Skeletal muscle tissue (tissue), 5 donors: ENCODE measurements at places on chromosomes 11 and 22. TPM values are rescaled to one million over a fixed set of nuclear protein-coding genes. Genes with fewer than 3 reads are reported as not detected.

LGR4 gene
- 43.8 TPM for total RNA-seq

FZD4 gene
- total RNA-seq: 56.4 TPM

RASSF10 gene
- total RNA-seq: 0.52 TPM

KRTAP5-9 gene
- not detected for total RNA-seq

DNAL4 gene
- total RNA-seq: 12.0 TPM

FKBP2 gene
- total RNA-seq: 26.1 TPM

IGSF22 gene
- total RNA-seq: 7.3 TPM

OR52R1 gene
- total RNA-seq: not detected

VSIG2 gene
- total RNA-seq: not detected

FEN1 gene
- total RNA-seq: 11.0 TPM

YPEL4 gene
- 0.52 TPM for total RNA-seq

MYO7A gene
- 6.3 TPM for total RNA-seq
